ENCODE measurements at places on chromosomes 3 and 15. TPM values are rescaled to one million over a fixed set of nuclear protein-coding genes. Genes with fewer than 3 reads are reported as not detected.

- no peak for DNase-seq
Measured at GRCh38 chr3:128763967-128764366, 38.0 kb downstream of the RAB7A start.

DNA sequence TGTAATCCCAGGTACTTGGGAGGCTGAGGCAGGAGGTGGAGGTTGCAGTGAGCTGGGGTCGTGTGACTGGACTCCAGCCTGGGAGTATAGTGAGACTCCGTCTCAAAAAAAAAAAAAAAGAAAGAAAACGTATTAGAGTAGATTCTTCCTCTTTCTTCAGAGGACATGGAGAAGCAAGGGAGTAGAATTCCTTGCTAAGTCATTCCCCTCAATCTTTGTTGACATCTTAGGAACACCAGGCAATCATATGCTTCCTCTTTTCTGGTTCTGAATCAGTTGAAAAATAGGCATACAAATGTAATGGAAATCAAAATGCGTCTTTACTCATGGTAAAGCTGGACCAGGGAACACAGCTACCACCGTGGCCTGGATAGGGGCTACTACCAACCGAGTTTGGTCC lies 38.3 kb upstream of the ATOSA start:
- DNase-seq, result no peak

The MESP1 gene
- polyA plus RNA-seq, result 0.12 TPM

GRCh38 chr3:8988791-8989558 lies 25.7 kb upstream of the RAD18 start:
- DNase-seq, result no peak

GRCh38 chr15:74265046-74265639 lies 29.0 kb downstream of the CCDC33 start:
- peak; percentile 32 for DNase-seq

Data from right lung (tissue), 10 donors.